ENCODE measurements at places on chromosomes 7 and 10.

GRCh38 chr10:32148864-32149251 is 92.6 kb upstream of the KIF5B start:
- no peak for DNase-seq

- no peak for DNase-seq
These were observed 212.1 kb downstream of the DGKB start for GRCh38 chr7:14690486-14690885.

DNA sequence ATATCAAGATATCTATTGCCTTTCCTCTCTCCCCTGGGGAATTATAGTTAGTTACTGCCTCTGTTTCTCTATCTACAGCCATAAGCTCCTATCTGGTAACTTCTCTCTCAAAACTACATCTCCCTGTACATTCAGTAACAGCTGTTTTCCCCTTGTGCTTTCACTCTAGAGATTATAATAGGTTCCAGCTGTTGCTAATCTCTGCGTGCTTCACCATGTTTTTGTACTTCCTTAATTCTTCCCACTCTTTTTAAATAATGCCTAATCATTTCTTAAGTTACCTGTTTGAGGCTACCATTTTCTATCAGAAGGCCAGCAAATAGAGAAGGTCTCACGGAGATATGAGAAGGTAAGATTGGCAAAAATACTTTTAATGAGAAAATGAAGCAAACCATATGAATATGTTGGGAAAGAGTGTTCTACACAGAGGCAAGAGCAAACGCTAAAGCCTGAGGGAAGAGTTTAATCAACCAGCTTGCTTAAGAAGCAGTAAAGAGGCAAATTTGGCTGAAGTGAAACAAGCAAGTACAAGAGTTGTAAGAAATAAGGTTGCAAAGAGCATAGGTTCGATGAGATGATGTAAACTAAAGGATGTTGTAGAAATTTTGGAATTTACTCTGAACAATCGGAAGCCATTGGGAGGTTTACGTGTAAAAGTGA is 101.9 kb upstream of the HGF start:
- no peak for DNase-seq

GRCh38 chr7:3955751-3956696 is 655.0 kb downstream of the SDK1 start:
- DNase-seq = no peak

DNA sequence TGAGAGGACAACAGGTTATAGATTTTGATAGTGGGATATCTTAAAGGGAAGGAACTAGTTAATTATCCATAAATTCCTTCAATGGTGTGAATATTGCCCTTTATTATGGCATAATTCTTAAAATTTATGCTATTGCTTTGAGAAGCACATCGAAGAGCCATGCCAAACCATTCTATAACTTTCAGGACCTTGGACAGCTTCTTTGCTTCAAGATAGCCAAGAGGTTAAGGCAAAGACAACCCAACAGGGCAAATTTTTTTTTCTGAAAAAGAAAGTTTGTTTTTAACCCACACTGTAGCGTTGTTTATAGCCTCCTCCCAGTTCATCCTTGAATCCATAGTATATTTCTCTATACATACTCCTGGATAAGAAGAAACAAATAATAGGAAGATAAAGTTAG is 103.2 kb downstream of the NRG3 start:
- no peak for DNase-seq
